ENCODE measurements at places on chromosomes 1 and 21.

GRCh38 chr1:245710961-245711903, 556.4 kb downstream of the KIF26B start:
- no peak for DNase-seq

- DNase-seq = no peak
Measured at GRCh38 chr1:202967684-202968281, 726 bp upstream of the CYB5R1 start.

DNA sequence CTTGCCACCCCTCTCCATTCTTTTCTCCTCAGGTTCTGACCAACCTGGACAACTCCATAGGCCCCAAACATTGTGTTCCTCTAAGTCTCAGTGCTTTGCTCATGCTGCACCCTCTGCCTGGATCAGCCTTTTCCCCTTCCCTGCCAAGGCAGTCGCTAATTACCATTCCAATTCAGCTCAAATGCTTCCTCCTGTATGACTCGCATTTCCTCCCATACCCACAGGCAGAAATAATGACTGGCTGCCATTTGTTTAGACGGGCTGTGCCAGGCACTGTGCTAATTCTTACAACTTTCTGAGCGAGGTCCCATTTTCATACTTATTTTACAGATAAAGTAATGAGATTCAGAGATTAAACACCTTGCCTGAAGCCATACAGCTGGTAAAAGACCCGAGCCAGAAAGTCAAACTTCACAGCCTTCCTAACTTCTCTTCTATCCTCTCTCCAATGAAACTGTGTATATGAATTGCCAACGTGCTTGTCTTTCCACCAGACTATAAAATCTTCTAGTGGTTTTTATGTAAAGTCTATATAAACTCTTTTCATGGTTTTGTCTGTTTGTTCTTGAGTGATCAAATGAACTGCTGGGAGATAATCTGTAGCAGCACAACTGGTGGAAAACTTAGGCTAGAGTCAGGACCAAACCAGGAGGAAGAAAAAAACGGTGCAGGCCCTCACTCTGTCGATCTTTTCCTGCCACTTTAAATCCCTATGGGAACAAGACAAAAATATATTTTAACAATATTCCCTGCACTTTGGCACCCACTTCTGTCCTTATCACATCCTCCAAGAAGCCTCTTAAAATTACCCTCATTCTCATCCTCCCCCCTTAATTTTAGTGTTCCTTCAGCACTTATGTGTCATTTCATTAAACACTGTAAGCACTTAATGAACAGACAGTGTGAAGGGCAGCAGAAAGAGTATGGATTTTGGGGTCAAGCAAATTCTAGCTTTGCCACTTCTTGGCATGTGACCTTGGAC, 33.7 kb downstream of the RAB3B start:
- DNase-seq = peak; percentile 37

GRCh38 chr1:231801042-231801585, 174.5 kb downstream of the DISC1 start:
- DNase-seq = no peak

DNA sequence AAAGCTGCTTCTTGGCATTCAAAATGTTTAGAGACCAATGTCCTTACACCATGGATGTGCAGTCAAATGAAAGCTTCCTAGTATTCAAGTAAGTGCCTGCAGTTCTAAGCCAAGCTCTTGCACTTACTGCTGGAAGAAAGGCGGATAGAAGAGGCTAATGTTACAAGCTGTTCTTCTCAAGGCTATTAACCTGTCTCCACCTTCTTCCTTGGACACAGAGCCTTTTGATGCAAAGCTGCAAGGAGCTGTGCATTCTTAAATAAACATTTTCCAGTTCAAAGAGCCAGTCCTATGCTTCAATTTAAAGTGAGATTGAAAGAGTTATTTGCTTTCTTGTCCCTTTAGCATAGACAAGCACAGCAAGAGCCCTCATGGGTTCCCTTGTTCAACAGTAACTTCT, 167.9 kb upstream of the RUNX1 start:
- DNase-seq = no peak

DNA sequence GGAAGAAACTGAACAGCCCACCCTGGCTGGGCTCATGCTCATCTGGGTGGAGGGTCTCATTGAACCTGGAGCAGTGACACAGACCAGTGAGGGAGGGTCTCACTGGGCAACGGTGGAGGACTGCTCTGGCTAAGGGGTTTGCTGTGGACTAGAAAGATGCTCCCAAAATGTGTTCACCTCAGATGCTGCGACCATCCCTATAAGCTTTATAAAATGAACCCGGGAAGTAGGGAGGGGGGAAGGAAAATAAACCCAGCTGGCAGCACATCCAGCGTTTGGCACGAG, 34.5 kb upstream of the LBR start:
- DNase-seq = no peak

GRCh38 chr1:208203127-208203847, 40.9 kb downstream of the PLXNA2 start:
- DNase-seq = no peak

- no peak for DNase-seq
Measured at GRCh38 chr1:30040081-30041019, 683.0 kb downstream of the MATN1 start.

DNA sequence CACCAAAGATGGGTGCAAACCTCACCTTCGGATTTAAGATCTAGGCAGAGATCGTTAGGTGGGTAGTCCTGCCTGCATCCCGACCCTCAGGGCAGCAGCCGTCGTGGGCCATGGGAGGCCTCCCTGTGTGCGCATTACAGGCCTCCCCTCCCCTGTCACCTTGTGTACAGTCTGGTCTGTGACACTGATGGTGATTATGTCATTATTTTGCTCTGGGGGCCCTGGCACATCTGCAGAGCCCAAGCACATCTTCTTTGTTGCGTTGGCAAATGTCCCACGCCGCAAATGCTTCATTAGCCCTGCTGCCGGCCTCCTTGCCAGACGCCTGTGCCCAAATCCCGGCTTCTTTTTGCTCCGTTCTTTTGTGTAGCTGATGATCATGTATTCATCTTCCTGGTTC, 31.7 kb downstream of the PROX1 start:
- no peak for DNase-seq

DNA sequence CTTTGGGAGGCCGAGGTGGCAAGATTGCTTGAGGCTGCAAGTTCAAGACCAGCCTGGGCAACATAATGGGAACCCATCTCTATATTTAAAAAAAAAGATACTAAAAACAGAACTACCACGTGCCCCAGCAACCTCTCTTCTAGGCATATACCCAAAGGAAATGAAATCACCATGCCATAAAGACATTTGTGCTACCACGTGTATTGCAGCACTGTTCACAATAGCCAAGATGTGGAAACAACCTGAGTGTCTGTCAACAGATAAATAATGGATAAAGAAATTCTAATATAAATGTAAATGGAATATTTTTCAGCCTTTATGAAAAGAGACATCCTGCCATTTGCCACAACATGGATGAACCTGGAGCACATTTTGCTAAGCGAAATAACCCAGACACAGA, 128.6 kb downstream of the PCNX2 start:
- DNase-seq = no peak

DNA sequence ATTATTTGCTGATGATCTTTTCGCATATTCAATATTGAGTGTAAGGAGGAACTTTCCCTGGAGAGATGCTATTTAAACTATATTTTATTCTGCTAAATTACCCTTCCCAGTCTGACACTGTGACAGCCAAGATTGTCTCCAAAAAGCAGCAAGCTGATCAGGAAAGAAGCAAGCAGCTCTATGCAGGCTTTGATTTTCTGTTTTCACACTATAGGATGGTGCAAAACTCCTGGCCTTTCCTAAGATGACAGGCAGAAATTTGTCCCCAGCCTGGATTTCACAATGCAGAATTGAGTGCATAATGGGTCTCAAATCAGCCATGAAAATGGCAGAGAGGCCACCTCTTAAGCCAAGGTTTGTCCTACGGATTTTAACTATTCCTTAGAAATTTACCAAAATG, 1.1 kb downstream of the SGIP1 start:
- no peak for DNase-seq

DNA sequence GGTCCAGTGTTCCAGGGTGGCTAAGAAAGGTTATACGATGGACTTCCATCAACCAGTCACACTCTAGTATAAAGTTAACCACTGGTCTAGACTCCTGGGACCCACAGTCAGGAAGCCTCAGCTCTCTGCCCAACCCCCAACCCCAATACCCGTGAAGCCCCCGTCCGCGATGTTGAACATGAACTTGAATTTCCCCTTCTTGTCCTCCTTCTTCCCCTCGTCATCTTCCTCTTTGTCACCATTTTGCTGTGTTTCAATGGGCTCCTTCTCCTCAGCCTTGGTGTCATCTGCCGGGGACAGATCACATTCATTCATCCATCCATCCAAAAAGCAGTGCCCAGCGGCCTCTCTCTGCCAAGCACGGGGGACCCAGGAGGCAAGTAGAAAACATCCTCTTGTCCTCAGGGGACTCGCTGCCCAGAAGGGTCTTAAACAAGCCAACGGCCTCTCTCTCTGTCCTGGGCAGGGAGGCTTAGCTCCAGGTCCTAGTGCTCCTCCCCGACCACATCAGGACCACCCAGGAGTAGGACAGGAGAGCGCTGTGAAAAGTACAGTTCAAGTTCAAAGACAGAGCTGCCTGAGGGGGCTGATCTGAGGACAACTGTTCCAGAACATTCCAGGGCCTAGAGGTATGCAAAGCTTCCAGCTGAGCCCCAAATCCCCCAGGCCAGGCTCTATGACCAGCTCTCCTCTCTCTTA, 66.5 kb downstream of the KCNAB2 start:
- DNase-seq = no peak

GRCh38 chr1:4974981-4975685, 320.7 kb downstream of the AJAP1 start:
- no peak for DNase-seq

- DNase-seq = no peak
Measured at GRCh38 chr1:20029178-20029912, 40.6 kb upstream of the PLA2G5 start.

DNA sequence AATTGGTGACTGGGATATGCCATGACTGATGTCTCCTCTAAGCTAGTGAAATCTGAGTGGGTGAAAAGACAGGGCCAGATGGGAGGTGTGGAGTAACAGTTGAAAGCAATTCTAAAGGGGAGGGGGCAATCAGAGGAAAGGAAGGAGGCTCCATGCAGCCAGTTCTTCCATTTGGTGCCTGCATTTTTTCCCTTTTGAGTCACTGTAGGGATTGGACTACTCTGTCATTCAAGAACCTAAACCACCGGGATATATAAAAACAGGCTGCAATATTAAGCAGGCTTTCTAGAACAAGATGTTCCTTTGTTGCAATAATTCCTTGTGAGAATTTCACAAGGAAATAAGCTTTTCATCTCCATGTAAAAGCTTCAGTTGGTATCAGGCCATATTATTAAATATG, 18.3 kb downstream of the CLIC6 start:
- no peak for DNase-seq

- DNase-seq = no peak
Measured at GRCh38 chr1:51100264-51100880, 1.7 kb upstream of the C1orf185 start.

DNA sequence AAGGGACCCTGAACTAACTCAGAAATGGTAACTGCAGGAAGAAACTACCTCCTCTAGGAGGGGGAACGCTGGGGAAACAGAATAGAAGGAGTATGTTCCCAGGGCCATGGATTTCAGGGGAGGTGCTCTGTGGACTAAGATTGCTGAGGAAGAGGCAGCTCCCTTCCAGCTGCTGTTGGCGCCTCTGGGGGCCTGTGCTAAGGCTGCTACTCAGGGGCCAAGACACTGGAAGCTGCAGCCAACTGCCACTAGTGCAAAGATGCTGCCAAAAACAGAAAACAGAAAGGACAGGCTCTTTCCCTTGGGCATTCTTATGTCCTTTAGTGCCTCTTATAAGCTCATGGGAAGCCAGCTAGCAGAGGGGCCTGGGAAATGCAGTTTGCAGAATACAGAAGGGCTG, 58.0 kb upstream of the SGIP1 start:
- DNase-seq = no peak

- no peak for DNase-seq
Measured at GRCh38 chr1:46804926-46805325, 6.1 kb downstream of the CYP4B1 start.

- peak; percentile 74 for DNase-seq
Measured at GRCh38 chr21:36141513-36141925, 6.6 kb downstream of the CBR3 start.
